ENCODE measurements at places on chromosomes 5 and 9.

DNA sequence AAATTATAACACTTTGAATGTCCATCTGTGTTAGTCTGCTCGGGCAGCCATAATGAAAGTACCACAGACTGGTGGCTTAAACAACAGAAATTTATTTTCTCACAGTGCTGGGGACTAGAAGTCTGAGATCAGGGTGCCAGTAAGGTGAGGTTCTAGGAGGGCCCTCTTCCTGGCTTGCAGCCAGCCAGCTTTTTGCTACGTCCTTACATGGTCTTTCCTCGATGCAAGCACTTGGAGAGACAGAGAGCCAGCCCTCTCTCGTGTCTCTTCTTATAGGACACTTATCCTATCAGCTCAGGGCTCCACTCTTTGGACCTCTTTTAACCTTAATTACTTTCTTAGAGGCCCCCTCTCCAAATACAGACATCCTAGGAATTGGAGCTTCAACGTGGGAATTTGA, 351.8 kb downstream of the SPOCK1 start:
- no peak for DNase-seq

DNA sequence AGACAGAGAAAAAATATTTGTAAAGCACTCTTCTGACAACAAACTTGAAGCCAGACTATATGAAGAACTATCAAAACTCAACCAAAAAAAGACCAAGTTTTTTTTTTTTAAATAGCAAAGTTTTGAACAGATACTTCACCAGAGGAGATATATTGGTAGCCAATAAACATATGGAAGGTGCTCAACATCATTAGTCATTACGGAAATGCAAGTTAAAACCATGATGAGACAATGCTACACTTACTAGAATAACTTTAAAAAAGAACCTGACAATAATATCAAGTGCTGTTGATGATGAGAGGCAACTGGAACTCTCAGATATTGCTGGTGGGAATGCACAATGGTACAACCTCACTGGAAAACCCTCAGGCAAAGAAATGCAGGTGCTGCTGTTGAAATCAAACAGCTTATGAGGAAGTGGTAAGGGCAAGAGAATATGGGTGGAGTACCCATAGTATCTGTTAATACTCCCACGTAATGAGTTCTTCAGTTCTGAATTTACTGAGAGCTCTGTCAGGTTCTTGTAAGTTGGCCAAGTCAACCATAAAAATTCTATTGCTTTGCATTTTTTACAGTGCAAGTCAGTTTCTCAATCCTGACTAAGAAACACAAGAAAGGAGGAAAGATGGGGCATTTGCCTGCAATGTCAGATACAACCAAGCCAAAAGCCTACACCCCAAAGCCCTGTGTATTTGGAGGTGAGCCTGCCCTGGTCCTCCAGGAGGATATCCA, 87.3 kb upstream of the GNAQ start:
- peak; percentile 42 for DNase-seq

GRCh38 chr9:1617419-1617818, 397.7 kb upstream of the SMARCA2 start:
- DNase-seq, result no peak

GRCh38 chr5:171441246-171441791, 21.9 kb downstream of the FGF18 start:
- DNase-seq, result no peak

DNA sequence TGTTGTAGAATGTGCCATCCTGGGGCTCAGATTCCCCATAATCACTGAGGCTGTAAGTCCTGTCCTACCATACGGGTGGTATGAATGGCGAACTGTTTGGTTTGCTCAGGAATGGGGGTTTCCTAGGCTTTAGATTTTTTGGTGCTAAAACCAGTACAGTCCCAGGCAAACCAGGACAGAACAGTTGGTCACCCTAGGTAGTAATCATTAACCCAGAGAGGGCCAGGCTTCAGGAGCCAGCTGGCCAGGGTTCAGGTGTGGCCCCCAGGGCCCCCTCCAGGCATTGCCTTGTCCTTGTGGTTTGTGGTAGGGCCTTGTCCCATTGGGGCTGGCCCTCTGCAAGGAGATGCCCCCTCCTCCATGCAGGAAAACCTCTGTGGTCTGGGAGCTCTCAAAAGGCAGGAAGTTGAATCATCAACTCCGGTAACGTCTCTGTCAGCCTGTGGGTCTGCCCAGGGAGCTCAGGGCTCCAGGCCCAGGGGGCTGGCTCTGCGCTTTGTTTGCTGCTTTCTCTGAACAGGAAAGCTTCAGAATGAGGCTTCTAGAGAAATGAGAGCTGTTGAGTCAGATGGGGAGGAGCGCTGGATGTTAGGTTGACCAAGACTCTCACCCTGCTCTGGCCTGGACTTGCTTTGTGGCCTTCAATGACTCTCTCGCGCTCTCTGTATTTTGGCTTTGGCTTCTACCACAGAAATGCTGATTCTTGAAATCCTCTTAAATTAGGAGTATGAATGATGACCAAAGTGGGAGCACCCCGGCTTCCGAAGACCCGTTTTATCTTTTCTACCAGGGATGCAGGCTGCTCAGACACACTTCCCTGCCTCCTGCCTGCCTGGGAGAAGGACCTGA, 22.2 kb upstream of the JADE2 start:
- DNase-seq, result peak; percentile 86

GRCh38 chr5:88670461-88670860, 212.5 kb downstream of the MEF2C start:
- DNase-seq, result no peak

DNA sequence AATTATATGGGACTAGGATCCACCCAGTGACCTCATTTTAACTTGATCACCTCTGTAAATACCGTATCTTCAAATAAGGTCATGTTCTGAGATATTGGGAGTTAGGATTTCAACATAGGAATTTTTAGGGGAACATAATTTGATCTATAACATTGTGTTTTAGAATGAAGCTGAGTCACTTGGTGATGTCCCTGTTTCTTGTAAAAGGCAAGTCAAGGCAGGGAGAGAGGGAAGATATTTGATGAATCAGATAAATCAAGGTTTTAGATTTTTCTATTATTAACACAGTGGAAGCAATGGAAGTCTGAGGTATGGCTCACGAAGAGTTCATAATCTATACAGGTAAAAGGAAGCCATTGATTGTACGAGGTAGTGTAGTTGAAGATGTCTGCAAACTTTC, 11.8 kb upstream of the GPR151 start:
- DNase-seq, result no peak
